ENCODE measurements at places on chromosomes 5 and 9.

- DNase-seq: no peak
Measured at GRCh38 chr9:10387282-10387681, 225.5 kb downstream of the PTPRD start.

- DNase-seq: no peak
Measured at GRCh38 chr9:20479419-20480155, 142.7 kb downstream of the MLLT3 start.

- no peak for DNase-seq
Measured at GRCh38 chr5:59582746-59583145, 310.8 kb downstream of the PDE4D start.

DNA sequence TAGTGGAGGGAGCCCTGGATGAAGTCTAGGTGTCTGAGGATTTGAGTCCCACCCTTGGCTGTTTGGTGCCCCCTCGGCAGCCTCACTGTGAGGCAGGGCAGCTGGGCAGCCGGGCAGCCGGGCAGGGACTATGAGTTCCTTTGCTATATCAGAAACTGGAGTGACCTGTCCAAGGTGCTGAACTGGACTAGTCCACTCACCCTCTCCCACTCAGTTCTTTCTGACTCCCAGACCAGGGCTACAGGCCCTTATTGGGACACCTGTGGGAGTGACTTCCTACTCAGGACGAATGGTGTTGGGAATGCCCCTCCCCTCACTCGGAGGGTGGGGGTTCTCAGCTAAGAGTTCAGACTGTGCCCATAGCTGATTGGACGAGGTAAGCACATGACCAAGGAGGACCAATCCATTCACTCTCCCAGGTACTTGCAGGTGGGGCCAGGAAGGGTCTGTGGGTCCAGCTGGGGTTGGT, 34.1 kb upstream of the RAPGEF1 start:
- no peak for DNase-seq

GRCh38 chr5:113112435-113112834, 135.8 kb downstream of the DCP2 start:
- DNase-seq: no peak

- DNase-seq: no peak
Measured at GRCh38 chr5:124856726-124857125, 110.3 kb upstream of the ZNF608 start.

GRCh38 chr5:172456076-172456722, 1.9 kb upstream of the SH3PXD2B start:
- DNase-seq: no peak

GRCh38 chr5:32255540-32255900, 57.2 kb downstream of the MTMR12 start:
- no peak for DNase-seq

DNA sequence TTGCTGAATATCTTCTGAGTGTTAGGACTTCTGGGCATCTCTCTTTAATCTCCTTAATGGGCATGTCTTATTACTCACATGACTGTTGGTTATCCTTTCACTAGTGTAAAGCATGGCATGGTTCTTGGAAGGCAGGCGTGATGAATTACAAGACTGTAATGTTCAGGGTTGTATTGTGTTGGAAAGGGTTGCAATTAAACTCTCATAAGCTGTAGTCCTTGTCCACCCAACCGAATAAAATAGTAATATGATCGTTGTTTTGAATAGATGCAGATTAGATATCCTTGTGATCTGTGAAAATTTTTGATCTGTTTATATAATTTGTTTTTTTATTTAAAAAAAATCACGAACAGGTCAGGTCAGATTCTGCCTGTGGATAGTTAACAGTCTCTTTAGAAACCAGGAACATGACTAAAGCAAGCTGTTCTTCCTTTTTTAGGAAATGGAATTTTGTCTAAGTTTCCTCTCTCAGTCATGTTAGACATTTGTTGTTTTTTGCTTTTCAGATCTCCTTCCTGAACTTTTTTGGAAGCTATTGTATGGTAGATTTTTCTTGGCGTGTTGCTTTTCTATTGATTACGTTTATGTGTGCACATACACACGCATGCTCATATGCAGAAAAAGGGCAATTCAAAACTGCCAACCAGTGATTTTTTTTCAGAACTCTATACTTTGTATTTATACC, 121.8 kb downstream of the ARHGEF28 start:
- no peak for DNase-seq

GRCh38 chr5:104859437-104859836, 1296.8 kb upstream of the NUDT12 start:
- DNase-seq: no peak

- DNase-seq: no peak
Measured at GRCh38 chr5:72647806-72648205, 140.6 kb upstream of the ZNF366 start.

GRCh38 chr9:135724186-135724787, 22.3 kb downstream of the KCNT1 start:
- no peak for DNase-seq

GRCh38 chr5:141172381-141173204, at the start of gene PCDHB7:
Gene PCDHB7, plus strand, starts transcription at chr5:141172644. Its CDS starts 192 bp downstream, at chr5:141172836.
- DNase-seq: peak; percentile 14

GRCh38 chr5:141488591-141489561, at the start of gene PCDHGC5:
Gene PCDHGC5, plus strand, starts transcription at chr5:141489081. Its CDS starts 160 bp downstream, at chr5:141489241.
- DNase-seq: no peak

DNA sequence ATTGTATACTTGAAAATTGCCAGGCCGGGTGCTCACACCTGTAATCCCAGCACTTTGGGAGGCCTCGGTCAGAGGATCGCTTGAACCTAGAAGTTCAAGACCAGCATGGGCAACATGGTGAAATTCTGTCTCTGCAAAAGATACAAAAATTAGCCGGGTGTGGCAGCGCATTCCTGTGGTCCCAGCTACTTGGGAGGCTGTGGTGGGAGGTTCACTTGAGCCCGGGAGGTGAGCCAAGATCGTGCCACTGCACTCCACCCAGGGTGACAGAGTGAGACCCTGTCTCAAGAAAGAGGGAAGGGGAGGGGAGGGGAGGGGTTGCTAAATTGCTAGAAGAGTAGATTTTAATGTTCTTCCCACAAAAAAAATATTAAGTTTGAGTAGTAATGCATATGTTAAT, 53.2 kb downstream of the FNBP1 start:
- DNase-seq: no peak

DNA sequence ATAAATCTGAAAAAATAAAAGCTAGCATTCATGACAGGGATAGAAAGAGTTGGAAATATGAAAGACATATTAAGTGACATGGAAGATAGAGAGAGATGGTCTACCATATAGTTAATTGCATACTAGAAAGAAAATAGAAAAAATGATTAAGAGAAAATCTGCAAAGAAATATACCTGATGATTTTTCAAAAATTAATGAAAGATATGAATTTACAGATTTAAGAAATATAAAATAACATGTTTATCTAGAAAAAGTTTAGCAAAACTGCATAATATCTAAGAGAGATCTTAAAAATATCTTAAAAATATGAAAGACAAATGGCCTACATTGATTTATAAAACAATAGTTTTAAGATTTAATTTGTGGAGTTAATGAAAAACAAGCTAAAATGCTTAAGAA, 219.1 kb upstream of the RPS23 start:
- no peak for DNase-seq

DNA sequence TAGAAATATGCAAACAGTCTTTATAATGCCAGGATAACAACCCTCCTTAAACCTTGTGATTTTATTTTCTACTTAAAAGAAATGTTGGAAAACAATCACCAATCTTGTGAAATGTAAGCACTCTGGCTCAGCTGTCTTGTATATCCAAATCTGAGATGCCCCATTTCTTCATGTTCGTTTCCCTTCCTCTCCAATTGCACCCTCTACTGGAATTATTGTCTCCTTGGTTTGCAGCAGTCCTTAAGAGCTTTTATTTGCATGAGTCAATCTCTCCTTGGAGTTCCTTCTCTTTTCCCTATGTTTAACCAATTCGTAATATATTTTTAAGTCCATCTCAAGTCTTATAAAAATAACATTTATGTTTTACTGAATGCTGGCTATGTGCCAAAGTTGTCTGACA, 362.0 kb upstream of the CDH10 start:
- DNase-seq: no peak

DNA sequence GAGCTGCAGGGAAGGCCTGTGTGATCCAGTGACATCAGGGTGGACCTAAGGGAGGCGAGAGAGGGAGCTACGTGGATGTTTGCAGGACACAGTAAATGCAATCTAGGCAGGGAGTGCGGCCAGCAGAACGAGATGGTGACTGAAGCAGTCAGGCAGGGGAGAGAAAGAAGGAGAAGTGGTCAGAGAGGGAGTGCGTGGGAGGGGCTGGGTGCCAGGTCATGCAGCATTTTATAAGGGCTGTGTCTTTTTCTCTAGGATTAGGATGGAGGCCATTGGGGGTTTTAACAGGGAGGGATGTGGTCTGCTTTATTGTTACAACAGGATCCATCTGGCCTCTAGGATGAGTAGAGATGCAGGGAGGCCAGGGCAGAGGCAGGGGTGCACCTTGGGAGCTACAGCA, 80.4 kb downstream of the DCP2 start:
- no peak for DNase-seq

DNA sequence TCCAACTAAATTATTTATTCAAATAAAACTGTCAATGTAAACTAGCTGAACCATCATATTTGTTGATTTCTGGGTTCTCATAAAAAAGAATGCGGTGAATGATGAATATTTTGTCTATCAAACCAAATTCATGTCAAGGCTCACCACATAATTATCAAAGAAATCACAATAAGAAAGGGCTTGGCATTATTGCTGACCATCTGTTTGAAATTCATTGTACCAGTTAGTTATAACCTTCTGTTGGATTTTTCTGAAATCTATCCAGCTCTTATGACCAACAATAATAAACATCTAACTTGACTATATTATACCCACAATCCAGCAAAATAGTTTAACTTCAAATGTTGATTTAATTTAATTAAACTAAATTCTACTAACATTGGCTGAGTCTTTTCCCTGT, 53.1 kb downstream of the GABRA1 start:
- no peak for DNase-seq

DNA sequence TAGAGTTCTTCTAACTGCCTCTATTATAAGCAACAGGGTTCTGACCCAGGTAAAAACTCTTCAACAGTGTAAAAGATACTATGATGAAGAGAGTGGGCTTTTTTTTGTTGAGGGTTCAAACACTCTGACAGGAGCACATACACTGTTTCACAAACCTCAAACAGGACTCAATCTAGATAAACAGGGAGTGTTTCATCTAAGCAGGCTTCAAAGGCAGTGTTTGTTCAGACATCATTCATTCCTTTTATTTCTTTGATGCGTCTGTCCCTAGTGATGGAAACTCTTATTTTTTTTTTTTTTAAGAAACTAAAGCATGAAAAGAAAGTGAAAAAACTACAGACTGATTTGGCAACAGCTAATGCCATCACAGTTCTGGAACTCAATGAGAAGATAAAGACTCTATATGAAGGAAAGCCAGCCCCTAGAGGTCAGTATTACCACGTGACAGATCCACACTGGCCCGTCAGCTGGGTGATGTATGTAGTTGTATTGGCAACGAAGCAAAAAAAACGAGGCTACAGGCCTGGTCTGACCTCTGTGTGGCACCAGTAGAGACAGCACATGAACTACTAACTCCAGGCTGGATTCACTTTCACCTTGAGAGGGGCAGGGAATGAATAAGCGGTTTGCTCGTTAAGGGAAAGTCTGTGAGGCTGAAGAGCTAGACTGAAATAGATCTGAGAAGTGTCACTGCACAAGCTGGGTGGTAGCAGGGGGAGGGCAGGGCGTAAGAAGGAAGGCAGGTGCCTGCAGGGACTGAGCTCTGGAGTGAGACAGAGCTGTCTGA, 172.2 kb downstream of the CCDC192 start:
- peak; percentile 80 for DNase-seq

DNA sequence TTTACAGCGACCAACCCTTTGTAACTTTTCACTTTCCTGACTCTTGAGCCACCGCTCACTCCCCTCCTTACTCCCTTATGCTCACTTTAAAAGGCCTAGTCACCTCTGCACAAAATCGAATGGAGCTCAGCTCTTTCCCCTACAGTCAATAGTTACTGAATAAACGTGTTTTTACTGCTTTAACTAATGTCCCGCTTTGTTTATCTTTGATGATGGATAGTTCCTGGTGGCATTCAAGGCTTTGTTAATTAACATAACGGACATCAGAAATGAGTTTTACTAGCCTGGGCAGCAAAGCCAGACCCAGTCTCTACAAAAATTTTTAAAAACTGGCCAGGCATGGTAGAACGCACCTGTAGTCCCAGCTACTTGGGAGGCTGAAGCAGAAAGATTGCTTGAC, 5.0 kb downstream of the SERINC5 start:
- no peak for DNase-seq

DNA sequence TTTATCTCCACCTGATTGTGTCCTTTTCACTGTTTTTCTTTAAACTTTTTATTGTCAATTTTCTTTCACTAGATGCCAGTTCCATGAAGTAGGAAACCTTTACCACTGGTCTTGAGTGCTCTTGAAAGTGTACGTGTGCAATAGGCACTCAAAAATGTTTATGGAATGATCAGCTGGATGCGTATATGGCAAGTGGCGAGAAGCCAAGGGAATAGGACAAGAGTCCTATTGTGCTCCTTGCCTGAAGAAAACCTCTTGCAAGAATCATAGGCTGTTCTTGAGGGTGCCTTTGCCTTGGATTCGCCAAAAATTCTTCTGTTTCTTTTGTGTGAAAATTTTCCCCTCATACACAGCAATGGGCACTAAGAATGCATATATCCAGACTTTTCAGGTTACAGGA, 97.7 kb downstream of the GHR start:
- no peak for DNase-seq

DNA sequence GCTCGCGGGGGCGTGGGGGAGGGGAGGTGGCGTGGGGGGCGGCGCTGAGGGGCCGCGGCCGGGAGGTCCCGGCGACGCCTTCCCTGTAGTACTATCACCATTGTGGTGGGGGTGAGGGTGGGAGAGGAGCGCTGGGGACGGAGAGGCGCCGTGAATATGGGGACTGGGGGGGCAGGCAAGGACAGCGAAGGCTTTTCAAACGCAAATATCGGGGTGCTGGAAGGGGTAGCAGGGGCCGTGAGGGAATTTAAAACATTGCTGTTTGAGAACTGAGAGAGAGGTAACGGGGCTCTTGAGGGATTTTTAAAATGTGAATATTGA, 427 bp downstream of the RBM27 start:
- DNase-seq: no peak

DNA sequence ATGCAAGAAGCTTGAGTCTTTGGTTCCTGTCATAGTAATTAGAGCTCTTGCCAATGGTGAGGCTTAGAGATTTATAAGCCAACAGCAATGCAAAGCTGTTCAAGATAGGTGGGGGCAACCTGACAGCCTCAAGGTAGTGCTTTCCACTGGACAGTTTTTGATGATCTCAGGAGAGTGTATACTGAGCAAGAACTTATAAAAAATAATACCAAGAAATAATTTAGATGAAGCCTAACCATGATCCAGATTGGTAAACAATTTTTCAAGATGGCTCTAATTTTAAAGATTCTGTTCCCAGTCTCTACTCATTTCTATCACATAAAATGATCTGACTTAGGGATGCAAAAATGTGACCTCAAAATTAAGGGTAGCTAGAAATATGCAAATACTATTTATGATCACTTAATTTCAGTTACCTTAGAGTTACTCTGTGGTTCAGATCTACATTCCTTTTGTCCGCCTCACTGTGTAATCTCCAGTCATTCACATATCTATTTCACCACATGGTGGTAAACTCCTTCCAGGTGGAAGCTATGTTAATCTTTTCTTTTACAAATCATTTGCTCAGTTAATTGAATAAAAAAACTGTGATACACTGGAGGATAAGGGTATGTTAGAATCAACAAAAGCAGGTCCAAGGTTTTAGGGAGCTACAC, 1228.0 kb upstream of the C9orf72 start:
- DNase-seq: no peak

- no peak for DNase-seq
Measured at GRCh38 chr5:159899067-159900049, 16.9 kb upstream of the ADRA1B start.

Data from NCI-H2029 treated with DMSO at 0.1 percent for 48 hours (cell line).